ENCODE measurements at places on chromosomes 2 and 18.

- DNase-seq: no peak
Measured at GRCh38 chr2:197548582-197548981, 32.7 kb downstream of the MOB4 start.

DNA sequence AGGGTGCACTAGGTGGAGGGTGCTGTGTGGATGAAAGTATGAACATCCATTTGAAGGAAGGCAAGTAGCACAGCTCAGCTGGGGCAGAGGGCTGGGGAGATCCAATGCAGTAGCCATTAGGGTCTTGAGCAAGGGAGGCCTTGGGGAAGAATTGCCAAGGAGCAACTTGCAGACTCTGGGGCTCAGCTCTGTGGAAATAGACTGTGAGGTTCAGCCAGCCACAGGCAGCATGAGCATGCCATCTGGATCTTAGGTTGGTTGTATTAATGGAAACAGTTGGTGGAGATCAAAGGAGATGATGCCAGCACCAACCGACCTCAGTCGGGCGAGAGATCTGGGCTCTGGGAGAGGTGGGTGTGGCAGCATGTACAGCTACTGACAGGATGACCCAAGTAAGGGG lies 5.6 kb downstream of the ZAP70 start:
- no peak for DNase-seq

DNA sequence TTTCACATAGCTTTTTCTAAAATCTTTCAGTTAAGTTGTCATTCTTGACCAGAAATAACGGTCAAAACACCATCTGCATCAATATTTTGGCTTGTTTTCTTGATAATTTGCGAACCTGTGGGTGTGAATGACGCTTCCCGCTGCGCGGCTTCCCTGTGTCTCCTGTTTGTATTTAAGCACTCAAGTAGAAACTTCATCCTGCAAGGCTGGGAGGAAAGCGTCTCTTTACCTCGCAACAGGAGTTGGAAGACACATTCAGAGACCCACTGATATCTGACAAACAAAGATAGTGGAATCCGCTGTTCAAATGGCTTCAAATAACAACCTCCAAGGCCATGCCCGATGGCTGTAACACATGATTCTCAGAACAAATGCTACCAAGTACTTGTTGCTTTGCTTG lies 704.9 kb downstream of the DCDC2C start:
- DNase-seq: no peak

DNA sequence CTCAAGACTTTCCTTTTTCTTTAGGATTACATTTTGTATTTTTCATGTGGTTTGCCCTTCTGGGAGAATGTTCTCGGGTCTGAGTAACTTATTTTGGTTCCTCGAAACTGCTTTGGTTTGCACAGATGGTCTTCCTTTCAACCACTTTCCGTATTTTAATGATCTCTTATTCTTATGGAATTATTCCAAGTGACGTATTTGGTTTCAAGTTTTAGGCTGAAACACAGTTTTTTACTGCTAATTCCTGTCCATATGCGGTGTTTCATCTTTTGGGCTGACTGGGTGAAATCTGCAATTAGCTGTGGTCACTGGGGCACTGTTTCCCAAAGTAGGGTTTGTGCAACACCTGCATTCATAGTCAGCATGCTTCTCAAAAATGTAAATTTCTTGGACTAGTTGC lies 122.7 kb downstream of the CAPN13 start:
- DNase-seq: no peak

DNA sequence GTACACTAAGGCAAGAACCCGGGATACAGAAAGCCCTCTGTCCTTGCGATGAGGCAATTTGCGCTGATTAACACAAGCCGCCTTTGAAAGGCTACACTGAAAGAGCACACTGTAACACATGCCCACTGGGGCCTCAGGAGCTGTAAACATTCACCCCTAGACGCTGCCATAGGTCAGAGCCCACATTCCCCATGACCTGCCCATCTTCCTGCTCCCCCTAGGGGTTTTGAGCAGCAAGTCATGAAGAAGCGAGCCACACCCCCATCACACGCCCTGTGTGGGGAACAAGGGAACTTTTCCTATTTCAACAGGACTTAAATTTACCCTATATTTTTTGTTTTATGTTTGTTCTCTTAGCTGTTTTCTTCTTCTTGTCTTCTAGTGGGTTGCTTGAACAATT lies 47.8 kb upstream of the SLC4A10 start:
- no peak for DNase-seq

DNA sequence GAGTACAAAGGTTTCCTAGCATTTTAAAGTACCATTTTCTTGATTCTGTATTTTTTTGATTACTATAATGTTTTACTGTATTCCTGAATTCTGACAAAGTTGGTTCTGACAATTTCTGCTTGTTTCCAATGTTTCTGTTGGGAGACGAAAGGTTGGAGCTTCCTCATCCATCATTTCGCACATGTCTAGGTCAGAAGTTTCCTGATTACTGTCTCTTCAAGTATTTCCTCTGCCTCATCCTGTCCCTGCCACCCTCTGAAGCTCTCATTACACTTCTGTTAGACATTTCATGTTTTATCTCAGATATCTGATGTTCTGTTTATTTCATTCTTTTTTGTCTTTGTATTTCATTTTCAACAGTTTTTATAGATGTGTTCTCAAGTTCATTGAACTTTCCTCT lies 895.8 kb downstream of the TSN start:
- no peak for DNase-seq

DNA sequence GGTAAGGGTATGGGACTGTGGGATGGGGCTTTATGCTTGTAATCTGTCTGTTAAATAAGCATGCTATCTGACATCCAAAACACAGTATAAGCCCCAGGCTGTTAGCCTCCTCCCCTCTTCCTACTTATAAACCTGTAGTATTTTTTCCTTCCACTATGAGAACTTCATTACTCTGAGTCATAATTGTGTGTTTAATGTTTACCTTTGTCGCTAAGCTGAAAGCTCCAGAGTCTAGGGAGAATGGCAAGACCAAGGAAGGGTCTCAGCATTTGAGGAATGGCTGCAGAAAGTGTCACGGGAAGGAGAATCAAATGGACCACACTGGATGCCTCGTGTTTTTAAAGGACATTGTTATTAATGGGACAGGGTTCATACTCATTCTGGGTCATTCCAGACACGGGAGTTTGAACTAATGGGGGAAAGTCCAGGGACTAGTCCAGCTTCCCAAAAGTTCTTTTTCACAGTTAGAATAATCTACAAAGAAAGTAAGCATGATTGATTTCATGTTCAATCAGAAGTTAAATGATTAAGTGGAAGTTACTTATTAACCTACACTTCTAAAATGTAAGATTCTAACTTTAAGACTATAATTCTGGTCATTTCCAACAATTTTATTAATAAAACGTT lies 292.2 kb downstream of the AFF3 start:
- DNase-seq: no peak

- DNase-seq: no peak
Measured at GRCh38 chr18:23879126-23879525, 135.4 kb upstream of the TTC39C start.

DNA sequence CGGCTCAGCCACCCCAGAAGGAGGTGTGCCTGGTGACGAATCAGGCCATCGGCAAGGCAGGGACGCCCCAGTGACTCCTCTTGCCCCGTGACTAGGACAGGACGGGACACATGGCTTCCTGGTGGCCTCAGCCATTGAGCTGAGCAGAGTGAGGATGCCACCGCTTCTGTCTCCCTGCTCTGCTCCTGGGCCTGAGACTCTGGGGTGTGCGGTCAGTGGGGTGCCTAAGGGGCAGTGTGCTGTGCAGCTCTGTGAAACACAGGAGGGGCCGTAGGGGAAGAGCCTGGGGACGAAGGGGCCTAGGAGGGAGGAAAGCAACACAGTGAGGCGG lies 24.3 kb downstream of the IGFBP5 start:
- DNase-seq: no peak

GRCh38 chr2:122831649-122832048 lies 1076.2 kb downstream of the TSN start:
- no peak for DNase-seq

- no peak for DNase-seq
Measured at GRCh38 chr2:121595012-121595891, 54.0 kb downstream of the CLASP1 start.

- DNase-seq: no peak
Measured at GRCh38 chr2:128279009-128279408, 39.7 kb downstream of the HS6ST1 start.

DNA sequence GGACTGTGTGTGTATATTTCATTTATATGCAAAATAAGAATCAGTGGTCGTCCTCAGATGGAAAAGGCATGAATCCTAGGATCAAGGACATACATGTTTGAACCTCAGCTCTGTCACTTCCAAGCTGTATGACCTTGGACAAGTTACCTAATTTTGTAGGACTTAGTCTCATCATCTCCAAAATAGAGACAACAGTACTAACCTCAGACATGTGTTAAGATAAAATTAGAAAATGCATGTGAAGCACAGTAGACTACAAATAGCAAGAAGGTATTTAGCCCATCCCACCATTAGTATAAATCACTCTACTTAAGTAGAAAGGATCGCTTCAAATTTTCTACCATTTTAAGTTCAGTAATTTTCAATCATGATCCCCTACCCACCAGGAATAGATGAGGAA lies 309.8 kb downstream of the ZEB2 start:
- no peak for DNase-seq

GRCh38 chr18:3499501-3499900 lies 49.5 kb downstream of the TGIF1 start:
- no peak for DNase-seq

- DNase-seq: no peak
Measured at GRCh38 chr2:216733046-216733445, 37.7 kb upstream of the IGFBP5 start.

GRCh38 chr2:196291426-196291825 lies 120.0 kb upstream of the STK17B start:
- DNase-seq: no peak

DNA sequence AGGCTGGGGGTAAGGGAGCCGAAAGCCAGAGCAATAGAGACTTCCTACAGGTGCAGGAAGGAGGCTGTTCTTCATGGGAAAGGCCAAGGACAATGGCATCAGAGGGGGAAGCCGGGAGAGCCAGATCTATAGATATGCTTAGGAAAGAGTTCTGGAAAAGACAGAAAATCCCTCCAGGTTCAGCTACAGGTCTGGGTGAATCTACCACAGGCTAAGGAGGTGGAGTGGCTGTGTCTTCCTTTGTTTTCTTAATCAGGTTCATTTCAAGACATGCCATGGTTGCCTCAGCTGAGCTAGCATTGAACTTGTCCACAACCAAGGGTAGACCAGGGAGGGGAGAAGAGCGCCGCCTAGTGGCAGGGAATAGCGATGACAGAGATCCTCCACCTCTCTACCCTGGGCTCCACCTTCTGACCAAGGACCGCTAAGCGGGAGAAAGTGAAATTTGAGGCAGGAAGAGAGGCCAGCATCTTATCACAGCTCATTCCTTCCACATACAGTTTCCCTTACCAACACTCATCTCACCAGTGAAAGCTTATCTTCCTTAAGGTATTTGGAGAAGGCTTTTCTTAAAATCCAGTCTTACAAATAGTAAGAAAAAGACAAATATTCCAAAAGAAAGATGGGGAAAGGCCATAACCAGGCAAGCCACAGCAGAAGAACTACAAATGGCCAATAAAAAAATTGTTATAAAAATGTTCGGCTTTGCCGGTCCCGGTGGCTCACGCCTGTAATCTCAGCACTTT lies 74.2 kb downstream of the VIT start:
- no peak for DNase-seq

DNA sequence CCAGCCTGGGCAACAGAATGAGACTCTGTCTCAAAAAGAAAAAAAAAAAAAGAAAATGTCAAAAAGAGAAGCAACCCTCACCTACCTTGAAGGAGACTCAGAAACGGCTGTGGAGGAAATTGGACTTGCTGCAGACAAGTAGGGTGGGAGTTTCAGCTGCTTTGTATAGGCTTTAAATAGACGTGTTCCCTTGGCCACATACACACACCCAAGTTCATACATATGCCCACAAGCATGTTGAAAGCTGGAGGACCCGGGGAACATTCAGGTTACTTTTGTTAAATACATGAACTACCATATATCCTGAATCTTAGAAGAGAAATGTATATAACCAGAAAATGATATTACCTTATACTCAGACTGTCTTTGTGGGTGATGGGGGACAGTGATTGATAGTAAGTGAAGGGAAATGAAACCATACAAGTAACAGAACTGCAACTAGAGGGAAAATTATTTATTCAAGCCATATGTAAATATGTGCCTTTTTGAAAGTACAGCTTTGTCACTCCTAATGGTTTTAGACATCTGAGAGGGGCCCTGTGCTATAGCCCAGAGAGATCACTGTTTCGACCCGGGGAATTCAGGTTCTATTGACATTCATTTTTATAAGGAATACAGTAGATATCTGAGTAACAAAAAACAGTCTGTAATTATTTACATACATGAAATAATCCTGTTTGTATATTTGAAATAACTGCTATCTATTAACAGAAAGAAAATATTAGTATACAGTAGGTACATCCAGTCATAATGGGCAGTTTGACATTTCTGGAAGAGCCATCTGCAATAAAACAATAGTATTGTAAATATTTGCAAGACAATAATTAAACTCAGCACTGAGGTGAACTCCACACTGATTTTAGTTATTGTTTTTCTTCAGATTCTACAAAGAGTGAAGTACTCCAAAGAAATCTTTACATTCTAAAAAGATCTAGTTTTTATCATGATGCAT lies 48.0 kb upstream of the TGIF1 start:
- DNase-seq: no peak

- no peak for DNase-seq
Measured at GRCh38 chr2:16958266-16958665, 292.6 kb upstream of the CYRIA start.

DNA sequence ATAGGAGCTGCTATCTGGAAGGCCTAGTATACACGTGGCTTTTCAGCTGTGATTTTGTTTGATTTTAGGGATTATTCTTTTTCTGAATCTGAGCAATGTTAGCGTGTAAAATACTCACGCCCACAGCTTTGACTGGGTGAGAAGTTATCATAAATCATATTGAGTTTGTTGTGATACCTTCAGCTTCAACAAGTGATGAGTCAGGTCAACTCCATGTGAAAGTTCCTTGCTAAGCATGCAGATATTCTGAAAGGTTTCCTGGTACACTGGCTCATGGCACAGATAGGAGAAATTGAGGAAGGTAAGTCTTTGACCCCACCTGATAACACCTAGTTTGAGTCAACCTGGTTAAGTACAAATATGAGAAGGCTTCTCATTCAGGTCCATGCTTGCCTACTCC lies at the start of gene GKN1:
Gene GKN1, plus strand, starts transcription at position 386 of the 400 bp plus-strand sequence. CDS start 42 bp downstream, outside the sequence.
- DNase-seq: no peak

DNA sequence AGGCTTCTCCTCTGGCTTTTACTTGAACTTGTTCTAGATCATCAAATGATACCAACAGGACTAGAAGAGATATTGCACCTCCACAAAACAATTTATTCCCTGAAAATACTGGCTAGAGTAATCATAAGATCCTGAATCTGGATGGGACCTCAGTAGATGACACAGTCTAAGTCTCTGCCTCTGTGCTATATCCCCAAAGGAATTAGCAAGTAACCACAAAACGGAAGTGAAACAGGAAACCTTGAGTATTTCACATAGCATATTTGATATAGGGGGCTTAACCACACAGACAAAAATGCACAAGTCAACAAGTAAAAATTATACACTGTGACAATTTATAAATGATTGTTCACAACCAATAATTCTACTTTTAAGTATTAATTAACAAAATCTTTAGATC lies 456.9 kb upstream of the TNP1 start:
- no peak for DNase-seq

All from stimulated activated CD8-positive, alpha-beta memory T cell treated with anti-CD3 and anti-CD28 coated beads, Interleukin-2, amount 100 ng/mL, for 1 hour (primary cell).